ENCODE measurements at places on chromosomes 12 and 14. TPM values are rescaled to one million over a fixed set of nuclear protein-coding genes. Genes with fewer than 3 reads are reported as not detected.

GRCh38 chr12:31966558-31967205 lies 7.5 kb downstream of the RESF1 start:
- no peak for DNase-seq

GRCh38 chr12:71661977-71662530 lies 1.6 kb downstream of the ZFC3H1 start:
- no peak for DNase-seq

DNA sequence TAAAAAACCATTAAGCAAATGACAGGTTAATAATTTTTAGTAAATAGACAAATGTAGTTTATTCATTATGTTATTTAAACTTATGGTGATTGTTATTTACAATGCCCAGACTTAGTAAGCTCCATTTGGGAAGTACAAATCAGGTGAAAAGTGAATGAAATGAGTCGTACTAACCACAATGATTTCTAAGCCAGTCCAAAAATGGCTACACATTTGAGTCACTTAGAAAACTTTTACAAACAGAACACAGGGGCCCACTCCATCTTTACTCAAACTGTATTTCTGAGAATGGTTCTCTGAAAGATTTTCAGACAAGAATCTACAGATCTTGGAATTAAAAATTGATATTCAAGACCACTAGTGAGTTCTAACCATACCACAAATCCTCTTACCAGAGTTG lies 653.3 kb upstream of the MIS18BP1 start:
- DNase-seq: peak; percentile 16

- no peak for DNase-seq
Observed at GRCh38 chr12:31745242-31745641, 16.4 kb upstream of the AMN1 start.

DNA sequence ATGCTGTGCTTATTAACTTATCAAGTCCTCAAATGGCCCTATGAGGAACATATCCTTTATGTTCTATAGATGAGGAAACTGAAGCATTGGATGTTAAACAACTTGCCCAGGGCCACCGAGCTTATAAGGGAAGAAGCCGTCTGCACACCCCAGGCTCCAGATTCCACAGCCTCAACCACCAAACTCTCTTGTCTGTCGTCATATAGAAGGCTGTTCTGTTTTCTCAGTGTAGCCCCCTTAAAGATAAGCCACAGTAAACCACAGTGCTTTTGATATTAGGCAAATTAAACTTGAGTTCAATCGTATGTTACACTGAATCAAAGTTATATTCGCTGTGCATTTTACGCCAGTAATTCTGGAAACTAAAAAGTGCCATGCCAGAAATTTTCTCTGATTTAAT lies 116.7 kb downstream of the PRKCH start:
- DNase-seq: no peak

- DNase-seq: no peak
Observed at GRCh38 chr12:68868043-68868790, 60.2 kb downstream of the MDM2 start.

DNA sequence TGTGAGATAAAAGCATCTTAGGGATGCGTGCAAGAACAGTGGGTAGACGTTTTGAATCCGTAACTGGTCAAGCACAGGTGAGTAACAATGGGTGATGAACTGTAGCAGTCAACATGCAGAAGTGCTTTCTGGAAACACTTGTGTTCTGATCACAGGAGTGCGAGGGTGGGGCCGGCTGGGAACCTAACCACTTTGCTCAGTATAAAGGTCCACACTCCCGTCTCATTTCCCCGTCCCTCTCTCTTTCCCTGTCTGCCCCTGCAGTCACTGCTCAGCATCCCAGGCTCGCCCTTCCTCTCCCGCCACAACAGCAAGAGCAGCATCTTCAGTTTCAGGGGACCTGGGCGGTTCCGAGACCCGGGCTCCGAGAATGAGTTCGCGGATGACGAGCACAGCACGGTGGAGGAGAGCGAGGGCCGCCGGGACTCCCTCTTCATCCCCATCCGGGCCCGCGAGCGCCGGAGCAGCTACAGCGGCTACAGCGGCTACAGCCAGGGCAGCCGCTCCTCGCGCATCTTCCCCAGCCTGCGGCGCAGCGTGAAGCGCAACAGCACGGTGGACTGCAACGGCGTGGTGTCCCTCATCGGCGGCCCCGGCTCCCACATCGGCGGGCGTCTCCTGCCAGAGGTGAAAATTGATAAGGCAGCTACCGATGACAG lies 127.1 kb downstream of the FIGNL2 start:
- no peak for DNase-seq

DNA sequence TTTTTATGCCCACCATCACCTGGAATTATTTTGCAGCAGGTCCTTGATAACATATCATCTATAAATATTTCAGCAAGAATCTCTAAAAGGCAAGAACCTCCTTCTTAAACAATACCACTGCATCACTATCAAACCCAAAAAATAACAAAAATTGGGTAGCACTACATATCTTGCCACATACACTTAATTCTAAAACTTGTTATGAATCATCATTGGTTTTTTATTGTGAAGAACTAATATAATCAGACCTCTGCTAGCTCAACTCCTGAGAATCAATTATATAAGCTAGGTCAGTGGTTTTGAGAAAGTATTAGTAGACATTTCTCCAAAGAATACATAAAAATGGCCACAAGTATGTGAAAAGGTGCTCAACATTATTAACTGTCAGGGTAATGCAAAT lies 23.8 kb downstream of the SLC38A1 start:
- no peak for DNase-seq

DNA sequence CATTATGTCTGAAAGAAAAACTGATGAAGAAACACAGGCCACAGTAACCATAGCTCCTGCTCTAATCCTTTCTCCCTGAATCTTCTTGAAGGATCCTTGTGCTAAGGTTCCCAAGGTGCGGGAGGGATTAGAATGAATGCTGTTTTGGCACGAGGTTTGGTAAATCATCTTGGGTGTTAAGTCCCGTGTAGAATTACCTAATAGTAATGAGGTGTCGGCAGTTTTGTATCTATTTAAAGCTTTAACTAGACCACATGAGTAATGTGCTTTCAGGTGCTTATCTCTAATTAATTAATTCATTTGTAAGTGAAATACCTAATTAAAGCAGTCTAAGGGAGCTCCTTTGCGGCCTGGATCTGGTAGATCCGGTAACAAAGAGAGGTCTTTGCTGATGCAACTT lies 53.9 kb downstream of the GNG2 start:
- no peak for DNase-seq

GRCh38 chr14:56073799-56074198 lies 44.4 kb upstream of the PELI2 start:
- no peak for DNase-seq

GRCh38 chr12:3977621-3978020 lies 104.4 kb upstream of the PARP11 start:
- DNase-seq: no peak

DNA sequence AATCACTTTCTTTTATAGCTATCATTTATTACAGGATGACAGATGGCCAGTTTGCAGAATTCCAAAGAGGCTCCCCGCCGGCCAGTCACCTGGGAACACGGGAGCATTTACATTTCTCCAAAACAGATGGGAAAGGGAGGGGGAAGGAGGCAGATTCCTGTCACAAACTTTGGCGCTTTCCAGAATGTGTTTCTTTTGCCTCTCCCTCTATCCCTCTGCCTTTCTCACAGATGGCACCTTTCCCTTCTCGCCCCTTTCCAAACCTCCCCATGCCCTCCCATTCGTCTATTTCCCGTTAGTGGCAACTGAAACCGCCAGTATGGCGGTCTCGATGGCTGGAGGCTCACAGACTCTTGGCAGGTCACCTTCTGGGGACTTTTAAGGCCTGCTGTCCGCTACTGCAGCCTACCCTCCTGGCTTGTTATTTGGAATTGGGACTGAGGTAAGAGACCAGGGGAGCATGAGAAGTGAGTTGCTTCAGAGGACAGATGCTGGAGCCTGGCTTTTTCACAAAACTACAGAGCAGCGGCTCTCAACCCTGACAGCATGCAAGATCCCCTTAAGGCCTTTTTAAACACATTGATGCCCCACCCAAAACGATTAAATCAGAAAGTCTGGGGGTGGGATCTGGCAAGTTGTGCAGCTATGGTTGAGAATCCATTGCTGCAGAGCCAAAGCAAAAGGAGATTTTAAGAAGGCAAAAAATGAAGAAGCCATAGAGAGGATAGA lies 161.5 kb upstream of the VASH1 start:
- no peak for DNase-seq

DNA sequence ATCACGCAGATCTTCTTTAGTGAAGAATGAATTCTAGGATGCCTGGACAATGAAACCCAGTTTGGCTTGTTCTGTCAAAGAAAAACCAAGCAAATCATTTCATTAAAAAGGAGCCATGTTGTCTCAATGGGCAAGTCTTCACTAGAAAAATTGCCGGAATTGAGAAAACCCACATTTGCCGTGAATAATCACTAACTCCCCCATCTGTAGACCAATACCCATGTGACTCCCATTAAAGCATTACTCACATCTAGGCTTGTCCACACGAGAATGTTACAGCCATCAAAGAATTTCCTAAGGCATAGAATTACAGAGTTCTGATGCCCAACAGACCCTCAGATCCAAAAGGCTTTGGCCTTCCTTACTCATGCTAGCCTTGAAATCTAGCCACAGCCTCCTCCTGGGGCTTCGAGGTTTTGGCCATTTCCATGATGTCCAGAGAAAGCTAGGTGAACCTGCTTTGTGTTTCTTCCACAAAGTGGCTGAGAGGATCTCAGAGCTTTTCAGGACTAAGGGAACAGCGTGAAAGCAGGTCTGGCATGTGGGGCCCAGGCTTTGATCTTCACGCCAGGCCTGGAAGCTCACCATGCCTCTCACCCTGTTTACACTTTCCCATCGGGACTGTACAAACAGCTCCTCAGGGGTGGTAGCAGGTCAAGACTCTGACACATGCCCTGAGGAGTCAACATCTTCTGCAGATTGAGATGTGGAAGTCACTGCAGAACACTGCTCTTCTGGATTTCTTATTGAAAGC lies 12.1 kb downstream of the SLC7A8 start:
- DNase-seq: no peak

- no peak for DNase-seq
Observed at GRCh38 chr12:51840966-51841365, 7.6 kb downstream of the FIGNL2 start.

- DNase-seq: no peak
Observed at GRCh38 chr12:116133149-116133548, 144.3 kb downstream of the MED13L start.

GRCh38 chr14:96056509-96057422 lies 17.6 kb downstream of the C14orf132 start:
- no peak for DNase-seq

CLEC4A gene
- total RNA-seq: 0.50 TPM

VASH1 gene
- total RNA-seq: 8.6 TPM

RPL10L gene
- total RNA-seq: not detected

KRT72 gene
- not detected for total RNA-seq

TMEM132C gene
- total RNA-seq: 0.48 TPM

PRB2 gene
- not detected for total RNA-seq

TMTC1 gene
- 1.8 TPM for total RNA-seq

OR6C2 gene
- not detected for total RNA-seq

ERBB3 gene
- total RNA-seq: 12.3 TPM

PRIM1 gene
- total RNA-seq: 4.5 TPM

NPAS3 gene
- 2.0 TPM for total RNA-seq

ERP27 gene
- 0.07 TPM for total RNA-seq

RHEBL1 gene
- 3.8 TPM for total RNA-seq

KLHL33 gene
- 0.08 TPM for total RNA-seq
